Left lobe of liver (tissue), 2 donors: ENCODE measurements at places on chromosomes 12 and 14. TPM values are rescaled to one million over a fixed set of nuclear protein-coding genes. Genes with fewer than 3 reads are reported as not detected.

DNA sequence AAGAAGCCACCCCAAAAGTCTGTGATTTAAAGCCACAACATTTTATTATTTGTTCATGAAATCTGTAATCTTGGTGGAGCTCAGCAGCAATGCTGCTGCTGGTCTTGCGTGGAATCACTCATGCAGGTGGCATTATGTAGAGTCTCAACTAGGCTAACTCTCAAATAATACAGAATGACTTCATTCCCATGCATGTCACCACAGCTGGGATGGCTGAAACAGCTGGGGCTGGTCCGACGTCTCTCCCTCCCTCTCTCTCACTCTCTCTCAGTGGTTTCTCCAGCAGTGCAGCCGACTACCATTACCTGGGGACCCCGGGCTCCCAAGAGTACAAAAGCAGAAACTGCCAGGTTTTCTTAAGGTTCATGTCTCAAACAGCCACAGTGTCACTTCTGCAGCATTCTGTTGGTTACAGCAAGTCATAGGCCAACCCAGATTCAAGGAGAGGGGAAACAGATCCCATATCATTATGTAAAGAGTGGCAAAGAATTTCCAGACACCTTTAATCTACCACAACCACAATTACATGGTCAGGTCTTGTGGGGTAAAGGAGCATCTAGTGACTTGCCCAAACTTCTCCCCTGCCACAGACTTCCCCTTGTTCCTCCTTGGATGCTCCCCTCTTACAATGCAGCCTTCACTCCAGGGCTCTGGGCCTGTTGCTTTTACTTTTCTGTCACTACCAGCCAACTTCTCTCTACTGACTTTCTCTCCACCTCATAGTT is 192.0 kb upstream of the HMGA2 start:
- no peak for DNase-seq

DNA sequence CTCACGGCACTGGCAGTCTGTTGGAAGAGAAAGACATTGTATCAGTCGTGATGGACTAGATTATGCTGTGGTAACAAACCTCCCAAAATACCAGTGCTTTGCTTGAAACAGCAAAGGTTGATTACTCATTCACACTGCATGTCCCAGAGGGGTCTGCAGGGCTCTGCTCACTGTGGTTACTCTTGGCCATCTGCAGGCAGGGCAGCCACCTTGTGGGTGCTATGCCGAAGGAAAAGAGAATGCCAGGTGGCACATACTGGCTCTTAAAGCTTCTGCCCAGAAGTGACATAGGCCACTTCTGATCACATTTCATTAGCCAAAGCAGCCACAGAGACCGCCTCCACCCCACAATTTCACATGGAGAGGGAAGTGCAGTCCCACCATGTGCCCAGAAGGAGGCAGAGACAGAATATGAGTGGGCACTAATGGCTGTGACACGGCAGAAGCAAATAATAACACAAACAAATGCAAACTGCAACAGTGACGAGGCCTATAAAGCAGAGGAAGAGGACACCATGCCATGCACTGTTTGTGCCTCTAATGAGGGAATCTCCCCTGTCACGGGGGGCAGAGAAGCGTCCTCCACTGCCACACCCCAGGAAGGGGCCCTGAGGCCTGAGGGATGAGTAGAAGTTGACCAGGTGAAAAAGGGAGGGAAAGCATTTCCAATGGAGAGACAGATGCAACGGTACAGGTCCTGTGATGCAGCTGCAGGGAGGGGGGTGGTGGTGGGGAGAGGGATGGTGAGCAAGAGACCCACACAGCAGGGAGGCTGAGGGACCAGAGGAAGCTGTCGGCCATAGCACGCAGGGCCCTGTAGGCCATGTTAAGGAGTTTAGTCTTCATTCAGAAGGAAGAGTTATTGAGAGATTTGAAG is 51.7 kb upstream of the KICS2 start:
- DNase-seq = no peak

HEATR5A gene
- total RNA-seq = 21.5 TPM

- DNase-seq = no peak
Observed at GRCh38 chr14:73265721-73266046, 28.4 kb downstream of the PAPLN start.

DNA sequence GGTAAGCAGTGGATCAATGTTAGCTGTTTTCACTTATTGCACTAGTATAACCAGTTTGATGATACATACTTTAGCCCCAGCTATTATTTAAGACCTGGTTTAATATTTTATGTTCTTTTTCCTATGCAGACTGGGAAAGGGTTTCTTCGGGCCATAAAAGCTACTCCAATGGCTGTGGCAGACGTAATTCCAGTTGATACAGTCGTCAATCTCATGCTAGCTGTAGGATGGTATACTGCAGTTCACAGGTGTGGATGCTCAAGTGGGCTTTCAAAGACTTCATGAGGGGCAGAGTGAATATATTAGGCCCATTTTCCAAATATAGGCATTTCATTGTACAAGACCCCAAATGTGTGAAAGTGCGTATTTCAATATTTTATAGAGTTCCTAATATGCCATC is 70.1 kb downstream of the ERGIC2 start:
- no peak for DNase-seq

CELA1 gene
- total RNA-seq = not detected

GRCh38 chr12:54394281-54394719 is 9.8 kb upstream of the ZNF385A start:
- DNase-seq = no peak

- DNase-seq = no peak
Observed at GRCh38 chr12:114291389-114292060, 114.4 kb downstream of the TBX5 start.

FAR2 gene
- 1.1 TPM for total RNA-seq

DNA sequence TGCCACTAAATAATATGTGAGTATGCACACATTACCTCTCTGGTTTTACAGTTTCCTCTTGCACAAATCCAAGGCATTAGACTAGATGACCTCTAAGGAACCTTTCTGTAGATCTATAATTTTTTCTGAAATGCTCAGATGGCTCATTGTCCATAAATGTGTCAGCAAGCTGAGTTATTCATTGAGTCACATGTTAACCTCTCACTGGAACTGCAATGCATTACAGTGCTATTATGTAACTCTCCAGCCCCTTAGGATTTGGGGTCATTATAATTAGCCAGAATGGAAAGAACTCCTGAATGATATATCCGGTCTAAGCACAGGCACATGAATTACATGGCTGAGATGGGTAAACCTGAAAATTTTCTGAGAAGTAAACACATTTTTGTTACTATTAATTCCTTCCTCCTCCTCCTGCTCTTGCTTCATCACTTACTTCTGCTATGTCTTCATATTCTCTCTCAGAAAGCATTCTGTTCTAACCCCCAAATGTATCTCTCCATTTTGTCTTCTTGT is 20.3 kb upstream of the DRAM1 start:
- no peak for DNase-seq

- no peak for DNase-seq
Observed at GRCh38 chr12:109305547-109305946, 3.5 kb downstream of the FOXN4 start.

GRCh38 chr14:33711811-33712216 is 239.1 kb downstream of the EGLN3 start:
- DNase-seq = no peak

DNA sequence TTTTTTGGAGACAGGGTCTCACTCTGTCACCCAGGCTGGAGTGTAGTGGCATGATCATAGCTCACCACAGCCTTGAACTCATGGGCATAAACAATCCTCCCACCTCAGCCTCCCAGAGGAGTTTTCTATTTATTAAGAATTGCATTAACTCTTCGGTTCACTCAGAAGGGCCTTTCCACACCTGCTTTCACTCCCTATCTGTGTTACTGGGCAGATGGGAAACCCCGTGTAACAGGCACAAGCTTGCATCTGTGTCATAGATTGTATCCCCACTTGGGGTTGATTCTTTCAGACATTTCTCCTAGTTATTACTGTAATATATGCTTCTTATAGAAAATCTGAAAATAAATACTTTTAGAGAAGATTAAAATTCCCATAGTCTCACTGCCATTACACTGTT is 38.7 kb downstream of the STX2 start:
- DNase-seq = no peak

DNA sequence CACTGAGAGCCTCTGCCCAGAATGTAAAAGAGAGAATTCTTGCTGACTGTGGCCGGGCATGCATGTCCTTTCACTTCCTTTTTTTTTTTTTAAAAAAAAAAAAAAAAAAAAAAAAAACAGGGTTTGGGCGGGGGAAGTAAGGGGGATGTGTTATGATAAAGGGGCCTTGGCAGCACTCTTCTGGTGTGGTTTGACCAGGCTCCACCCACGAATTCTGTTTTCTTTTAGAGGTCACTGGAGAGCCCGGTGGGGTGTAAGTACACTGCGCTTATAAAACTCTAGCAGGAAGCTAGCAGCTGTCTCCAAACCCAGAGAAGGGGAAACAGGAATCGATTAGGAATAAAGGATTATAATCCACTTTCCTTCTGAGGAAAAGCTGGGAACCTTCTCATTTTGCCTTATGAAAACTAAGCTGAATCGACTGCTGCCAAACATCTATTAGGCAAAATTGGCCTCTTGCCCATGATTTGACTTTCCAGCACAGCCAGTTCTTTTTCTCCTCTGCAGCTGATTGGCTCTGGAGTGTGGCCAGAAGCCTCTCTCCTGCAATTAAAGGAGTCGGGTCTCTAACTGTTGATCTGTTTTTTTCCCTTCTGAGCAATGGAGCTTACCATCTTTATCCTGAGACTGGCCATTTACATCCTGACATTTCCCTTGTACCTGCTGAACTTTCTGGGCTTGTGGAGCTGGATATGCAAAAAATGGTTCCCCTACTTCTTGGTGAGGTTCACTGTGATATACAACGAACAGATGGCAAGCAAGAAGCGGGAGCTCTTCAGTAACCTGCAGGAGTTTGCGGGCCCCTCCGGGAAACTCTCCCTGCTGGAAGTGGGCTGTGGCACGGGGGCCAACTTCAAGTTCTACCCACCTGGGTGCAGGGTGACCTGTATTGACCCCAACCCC is 27.7 kb upstream of the HIGD1C start:
- peak; percentile 94 for DNase-seq

DNA sequence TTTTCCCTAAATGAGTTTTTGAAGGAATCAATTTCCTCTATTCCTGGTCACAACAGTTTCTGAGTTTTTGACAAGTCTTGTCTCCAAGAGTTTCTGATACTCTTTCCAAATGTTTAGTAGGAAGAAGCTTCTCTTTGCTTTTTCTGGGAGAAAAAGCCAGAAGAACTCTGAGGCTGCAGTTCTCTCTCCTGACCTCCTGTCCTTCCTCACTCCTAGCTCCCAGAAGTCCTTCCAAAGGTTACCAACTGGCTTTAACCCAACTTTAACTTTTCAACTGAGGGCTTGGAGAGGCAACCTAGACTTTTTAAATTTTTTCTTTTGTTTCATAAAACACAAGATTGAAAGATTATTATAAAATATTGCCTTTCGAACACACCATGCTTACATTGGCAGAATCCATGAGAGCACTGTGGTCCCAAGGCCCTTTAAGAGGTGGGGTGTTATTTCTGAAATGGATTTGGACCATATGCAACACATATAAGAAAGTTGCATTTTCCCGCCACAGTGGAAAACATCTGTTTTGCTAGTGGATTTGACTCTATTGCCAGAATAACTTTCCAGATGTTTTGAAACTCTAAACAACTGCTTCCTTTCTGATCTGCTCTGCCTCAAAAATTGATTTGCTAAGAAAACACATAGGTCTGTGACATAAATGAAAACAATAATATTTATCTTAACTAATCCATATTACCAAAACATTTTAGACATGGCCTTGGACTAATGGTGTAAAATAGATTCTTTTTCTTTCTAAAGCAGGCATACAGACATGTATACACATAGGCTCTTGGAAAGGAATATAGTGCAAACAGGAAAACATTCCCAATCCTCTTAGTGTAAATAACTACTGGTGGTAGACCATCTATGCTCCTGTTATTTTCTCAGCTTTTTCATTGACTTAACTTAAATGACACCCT is 22.3 kb upstream of the EPS8 start:
- DNase-seq = no peak

DNA sequence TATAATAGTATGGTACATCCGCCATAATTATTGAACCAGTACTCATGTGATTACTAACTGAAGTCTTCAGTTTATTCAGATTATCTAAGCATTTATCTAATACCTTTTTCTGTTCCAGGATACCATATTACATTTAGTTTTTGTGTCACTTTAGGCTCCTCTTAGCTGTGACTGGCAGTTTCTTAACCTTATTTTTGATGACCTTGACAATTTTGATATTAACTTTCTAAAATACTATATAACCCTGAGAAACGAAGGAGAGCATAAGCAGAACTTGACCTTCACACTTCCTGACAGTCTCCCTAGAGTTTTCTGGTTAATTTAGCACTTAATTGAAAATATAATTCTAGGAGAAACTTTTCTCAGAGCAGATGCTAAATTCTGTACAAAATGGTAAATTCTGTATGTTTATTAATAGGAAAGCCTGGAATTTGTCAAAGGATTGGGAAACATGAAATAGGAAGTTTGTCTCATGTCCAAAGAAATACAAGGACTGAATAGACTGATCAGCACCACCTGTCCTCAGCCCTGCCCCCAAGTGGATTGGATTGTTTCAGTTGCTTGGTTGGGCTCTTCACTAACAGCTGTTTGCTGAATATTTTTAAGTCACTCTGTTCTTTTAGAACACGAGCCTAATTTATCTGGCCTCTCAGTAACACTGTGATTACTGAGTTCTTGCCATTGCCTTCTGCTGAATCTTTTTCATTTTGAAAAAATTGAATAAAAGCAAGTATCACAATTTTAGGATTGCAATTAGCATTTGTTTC is 6.0 kb downstream of the BICDL1 start:
- DNase-seq = no peak

GRCh38 chr12:103114296-103115055 is 157.0 kb downstream of the ASCL1 start:
- DNase-seq = no peak

GRCh38 chr12:80598004-80598606 is 109.3 kb upstream of the MYF6 start:
- DNase-seq = no peak

- DNase-seq = no peak
Observed at GRCh38 chr12:47881826-47882427, 22.9 kb downstream of the VDR start.

GRCh38 chr14:55097881-55098560 is 31.0 kb upstream of the LGALS3 start:
- no peak for DNase-seq

GRCh38 chr12:52813885-52814709 is at the start of gene KRT4:
KRT4 (minus strand) TSS chr12:52814116; CDS start chr12:52814058, 58 bp downstream.
- no peak for DNase-seq

DNA sequence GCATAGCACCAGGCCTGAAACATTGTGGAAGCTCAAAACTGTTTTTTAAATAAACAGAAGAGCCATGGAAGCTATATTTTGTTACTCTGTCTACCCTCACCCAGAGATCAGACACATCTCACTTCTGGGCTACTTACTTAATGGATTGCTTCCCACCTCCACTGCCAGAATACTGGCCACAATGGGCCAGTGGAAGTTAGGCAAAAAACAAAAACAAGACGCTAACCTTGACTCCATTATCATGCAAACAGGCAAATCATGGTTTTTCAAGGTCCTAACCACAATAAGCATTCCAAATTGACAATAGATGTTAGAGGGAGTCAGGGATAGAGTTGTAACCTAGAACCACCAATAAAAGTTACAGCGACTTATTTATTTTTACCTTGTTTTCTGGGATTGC is 52.7 kb upstream of the PTCSC3 start:
- DNase-seq = no peak
